Immature natural killer cell (primary cell): ENCODE measurements at places on chromosomes 7 and 10. TPM values are rescaled to one million over a fixed set of nuclear protein-coding genes. Genes with fewer than 3 reads are reported as not detected.

GRCh38 chr7:29130096-29130495, 16.2 kb downstream of the CPVL start:
- no peaks in the 10 kb centered on the region for H3K4me1 ChIP-seq
- H3K27ac ChIP-seq = no peak overlapping the region
- no peak for DNase-seq
- no peak overlapping the region for H3K4me3 ChIP-seq
- H3K27me3 ChIP-seq = peaks cover 2% of the 10 kb centered on the region

DNA sequence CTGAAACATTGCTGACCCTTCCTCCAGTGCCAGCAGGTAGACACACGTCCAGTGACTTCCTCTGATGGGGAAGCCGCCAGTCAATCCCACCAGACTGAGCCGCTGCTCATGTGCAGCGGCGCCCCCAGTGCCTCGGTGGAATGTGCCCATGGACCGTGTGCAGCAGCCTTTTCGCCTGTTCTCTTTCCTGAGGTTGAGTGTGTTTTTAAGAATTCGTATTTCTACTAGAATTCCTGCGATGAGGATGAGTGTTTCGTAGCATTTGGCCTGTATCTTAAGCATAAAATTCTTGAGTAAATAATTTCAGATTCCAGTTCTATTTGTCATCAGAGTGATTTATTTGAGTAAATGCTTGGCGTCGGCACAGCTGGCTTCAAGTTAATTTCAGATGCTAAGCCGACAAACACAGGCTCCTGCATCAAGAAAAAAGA, 35.4 kb downstream of the BNIP3 start:
- no peak overlapping the region for H3K27ac ChIP-seq
- no peak for DNase-seq
- H3K4me3 ChIP-seq = no peak overlapping the region

GRCh38 chr7:9960460-9960859, 1013.2 kb upstream of the PHF14 start:
- no peaks in the 10 kb centered on the region for H3K27me3 ChIP-seq
- H3K27ac ChIP-seq = no peak overlapping the region
- no peak for DNase-seq
- no peaks in the 10 kb centered on the region for H3K36me3 ChIP-seq
- no peak overlapping the region for H3K4me3 ChIP-seq

The CHRM2 gene
- not detected for polyA plus RNA-seq

GRCh38 chr7:116661865-116662264, 10.1 kb upstream of the MET start:
- no peak overlapping the region for H3K4me3 ChIP-seq
- peaks cover 11% of the 10 kb centered on the region for H3K27me3 ChIP-seq
- H3K27ac ChIP-seq = no peak overlapping the region
- H3K4me1 ChIP-seq = no peaks in the 10 kb centered on the region

- DNase-seq = no peak
- H3K4me3 ChIP-seq = peak overlapping the region; percentile 75
- peak overlapping the region; percentile 88 for H3K27ac ChIP-seq
- H3K4me1 ChIP-seq = peaks cover 44% of the 10 kb centered on the region
- H3K27me3 ChIP-seq = peaks cover 4% of the 10 kb centered on the region
- H3K36me3 ChIP-seq = peaks cover 3% of the 10 kb centered on the region
These were observed 167.8 kb upstream of the ITGB1 start for GRCh38 chr10:33125522-33126517.

DNA sequence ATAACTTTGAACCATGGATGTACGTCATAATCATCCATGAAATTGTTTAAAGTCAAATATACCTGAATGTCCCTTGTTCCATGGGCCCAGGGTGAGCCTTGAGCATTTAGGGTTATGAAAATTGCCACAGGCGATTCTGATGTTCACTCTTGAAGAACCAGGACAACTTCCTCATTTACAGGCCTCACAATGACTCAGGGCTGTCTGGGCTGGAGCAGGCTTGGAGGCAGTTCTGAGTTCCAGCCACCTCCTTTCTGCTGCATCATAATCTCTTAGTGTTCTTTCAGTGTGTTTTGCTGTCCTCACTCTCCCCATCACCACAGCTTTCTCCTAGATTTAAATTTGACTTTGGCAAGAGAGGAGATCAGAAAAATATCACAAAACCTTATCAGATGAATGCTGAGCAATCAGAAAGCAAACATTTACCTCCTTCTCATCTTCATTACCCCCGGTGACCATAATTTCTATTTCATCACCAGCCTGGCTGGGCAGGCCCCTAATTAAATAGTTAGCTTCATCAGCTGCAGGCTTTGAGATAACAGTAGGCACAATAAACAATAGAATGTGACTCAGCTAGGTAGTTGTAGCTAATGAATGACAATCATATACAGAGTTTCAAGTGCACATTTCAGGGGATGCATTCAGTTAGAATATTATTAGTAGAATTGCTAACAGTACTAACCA, 571.0 kb downstream of the SH2D4B start:
- H3K4me1 ChIP-seq = no peaks in the 10 kb centered on the region
- H3K27ac ChIP-seq = no peak overlapping the region
- DNase-seq = no peak
- H3K36me3 ChIP-seq = no peaks in the 10 kb centered on the region
- peaks cover 3% of the 10 kb centered on the region for H3K27me3 ChIP-seq

DNA sequence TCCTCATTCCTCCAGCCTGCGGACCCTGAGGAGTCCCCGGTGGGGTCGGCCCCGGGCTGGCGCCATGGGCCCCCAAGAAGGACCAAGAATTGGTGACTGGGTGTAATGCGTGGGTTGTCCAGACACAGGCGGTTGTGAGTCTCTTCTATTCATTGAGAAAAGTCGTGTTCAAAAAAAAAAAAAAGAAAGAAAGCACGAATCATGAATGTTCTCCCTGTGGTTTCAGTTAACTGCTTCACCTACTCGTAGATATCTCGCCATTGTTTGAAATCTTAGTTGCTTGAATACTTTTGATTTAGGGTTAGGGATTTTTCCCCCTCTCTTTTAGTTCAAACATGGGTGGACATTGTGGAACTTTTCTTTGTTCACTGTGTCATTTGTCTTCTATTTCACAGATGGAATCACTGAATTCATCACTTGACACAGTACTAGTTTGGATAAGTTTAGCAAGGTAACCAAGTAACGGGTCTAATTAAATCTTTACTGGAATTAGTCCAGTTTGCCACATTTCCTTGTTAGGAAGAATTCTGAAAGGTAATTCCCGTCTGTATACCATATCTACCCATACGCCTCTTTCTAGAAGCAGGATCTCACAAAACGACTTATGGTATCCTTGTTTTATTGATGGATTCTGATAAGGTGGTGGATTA, 775 bp downstream of the STARD3NL start:
- peak; percentile 52 for DNase-seq
- peak overlapping the region; percentile 96 for H3K4me3 ChIP-seq
- no peaks in the 10 kb centered on the region for H3K27me3 ChIP-seq
- peak overlapping the region; percentile 95 for H3K27ac ChIP-seq
- H3K4me1 ChIP-seq = peaks cover 35% of the 10 kb centered on the region

The CCL24 gene
- polyA plus RNA-seq = not detected

The SCD gene
- polyA plus RNA-seq = 3.8 TPM
